ENCODE measurements at places on chromosomes 7 and 10.

DNA sequence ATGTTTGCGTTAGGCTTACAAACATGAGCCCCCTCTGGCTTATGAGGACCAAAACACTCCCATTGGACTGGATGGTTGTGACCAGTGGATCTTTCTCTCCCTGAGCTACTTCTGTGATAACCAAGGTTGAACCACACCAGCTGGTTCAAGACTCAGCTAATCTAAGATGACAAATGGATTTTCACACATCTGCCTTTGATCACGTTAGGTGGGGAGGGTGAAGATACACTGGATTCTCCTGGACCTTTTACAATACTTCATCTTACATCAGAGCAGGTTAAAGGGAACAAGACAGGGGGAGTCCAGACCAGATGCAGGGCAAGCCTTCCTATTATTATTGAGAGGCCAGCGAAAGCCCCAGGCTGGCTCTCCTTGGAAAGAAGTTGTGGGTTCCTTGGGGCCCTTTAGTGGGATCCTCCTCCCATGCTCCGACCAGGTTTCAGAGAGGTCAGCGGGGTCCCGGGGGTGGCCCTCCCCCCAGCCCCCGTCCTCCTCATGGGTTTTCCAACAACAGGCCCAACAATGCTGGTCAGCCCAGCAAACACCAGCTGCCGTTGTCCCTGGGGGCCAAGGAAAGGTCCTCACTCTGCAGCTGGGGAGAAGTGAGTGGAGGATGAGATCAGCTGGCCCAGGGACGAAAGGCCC, 2.8 kb downstream of the GFRA1 start:
- DNase-seq, result no peak

DNA sequence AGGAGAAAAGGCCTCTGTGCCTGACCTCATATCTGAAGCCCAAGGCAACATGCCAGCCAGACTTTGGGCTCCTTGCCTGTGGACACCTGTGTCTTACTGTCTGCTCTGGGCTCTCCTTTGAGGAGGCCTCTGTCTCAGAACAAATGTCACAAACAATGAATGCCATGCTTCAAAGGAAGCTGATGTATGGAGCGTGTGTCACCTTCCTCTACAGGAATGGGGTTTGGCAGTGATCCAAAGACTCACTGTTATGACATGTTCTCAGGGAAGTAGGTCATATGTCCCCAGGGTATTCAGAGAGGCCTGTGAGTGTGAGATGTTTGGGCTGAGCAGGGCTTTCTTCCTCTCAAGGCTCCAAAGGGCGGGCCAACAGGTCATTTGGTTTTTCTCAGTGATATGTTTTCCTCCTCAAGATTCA, 38.4 kb downstream of the PTPRE start:
- DNase-seq, result peak; percentile 13

- DNase-seq, result peak; percentile 44
These were observed 59.1 kb downstream of the STK32C start for GRCh38 chr10:132248455-132249225.

GRCh38 chr7:128353189-128353588, 8.3 kb downstream of the PRRT4 start:
- no peak for DNase-seq

DNA sequence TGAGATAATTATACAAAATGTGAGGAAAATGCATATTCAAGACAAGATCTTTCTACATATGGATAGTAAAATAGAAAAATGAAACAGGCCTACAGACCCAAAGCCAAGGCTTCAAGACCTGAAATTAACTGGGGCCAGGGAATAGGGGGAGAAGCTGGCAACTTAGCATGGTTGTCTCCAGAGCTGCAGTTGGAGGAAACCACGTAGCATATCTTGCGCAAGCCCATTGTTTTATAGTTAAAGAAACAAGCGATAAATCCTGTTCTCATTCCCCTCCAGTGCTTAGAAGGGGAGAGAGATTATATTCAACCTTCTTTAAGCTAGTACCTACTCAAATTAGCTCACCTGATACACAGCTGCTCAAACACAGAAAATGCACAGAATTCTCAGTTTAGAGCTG, 197.1 kb downstream of the SORCS1 start:
- DNase-seq, result no peak

DNA sequence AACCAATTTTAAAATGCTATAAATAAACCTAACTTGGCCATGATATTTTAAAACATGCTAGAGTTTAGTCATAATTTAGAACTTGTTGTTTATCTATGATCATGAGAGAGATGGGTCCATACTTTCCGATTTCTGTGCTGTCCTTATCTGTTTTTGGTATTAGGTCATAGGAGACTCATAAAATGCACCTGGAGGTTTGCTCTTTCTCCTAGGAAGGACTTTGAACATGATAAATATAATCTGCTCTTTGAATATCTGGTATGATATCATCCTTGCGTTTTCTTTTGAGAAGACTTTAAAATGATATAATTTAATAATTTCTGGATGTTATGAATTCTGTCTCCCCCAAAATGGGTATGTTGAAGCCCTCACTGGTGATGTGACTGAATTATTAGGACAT, 9.0 kb upstream of the ANTXRL start:
- DNase-seq, result no peak

DNA sequence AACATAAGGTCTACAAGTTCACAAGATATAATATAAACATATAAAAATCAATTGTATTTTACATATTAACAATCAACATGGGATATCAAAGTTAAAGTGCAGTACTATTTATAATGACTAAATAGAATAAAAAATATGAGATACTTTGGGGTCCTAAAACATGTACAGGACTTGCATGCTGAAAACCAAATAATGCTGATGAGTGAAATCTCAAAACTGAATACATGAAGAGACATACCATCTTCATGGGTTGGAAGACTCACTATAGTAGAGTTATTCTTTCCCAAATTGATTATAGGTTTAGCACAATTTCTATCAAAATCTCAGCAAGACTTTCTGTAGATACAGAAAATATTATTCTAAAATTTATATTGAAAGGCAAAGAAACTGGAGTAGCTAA, 181.5 kb downstream of the LHFPL3 start:
- no peak for DNase-seq

DNA sequence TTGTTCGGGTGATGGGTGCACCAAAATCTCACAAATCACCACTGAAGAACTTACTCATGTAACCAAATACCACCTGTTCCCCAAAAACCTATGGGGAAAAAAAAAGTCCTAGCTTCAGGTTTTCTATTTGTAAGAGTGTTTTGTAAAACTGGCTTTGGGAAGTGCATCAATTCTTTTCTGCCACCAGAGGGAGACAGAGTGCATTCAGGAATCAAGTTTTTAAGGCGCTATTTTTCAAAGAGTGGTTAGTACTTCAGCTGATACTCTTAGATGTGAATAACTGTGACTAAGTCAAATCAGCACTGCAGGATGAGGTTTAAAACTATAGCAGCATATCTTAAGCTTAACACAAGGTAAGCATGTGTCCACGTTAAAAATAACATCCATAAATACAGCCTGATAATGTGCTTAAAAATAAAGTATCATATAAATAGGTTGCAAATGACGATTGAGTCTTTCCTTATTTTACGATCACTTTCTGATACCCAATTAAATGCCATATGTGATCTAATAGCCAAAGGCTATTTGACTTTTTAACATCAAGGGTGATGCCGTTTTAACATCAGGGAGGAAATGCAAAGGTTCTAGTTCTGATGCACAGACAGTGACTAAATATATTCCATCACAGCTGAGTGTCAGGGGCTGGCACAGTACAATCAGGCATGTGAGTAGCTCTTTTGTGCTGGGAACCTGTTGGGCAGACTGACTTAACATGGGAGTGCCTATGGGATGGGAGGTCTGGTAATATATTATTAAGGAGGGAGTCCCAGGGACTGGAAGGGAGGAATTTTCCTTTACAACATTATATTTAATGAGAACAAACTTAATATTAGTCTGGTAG, 10.6 kb upstream of the LYZL2 start:
- no peak for DNase-seq

Data from T-helper 17 cell (primary cell).